ENCODE measurements at places on chromosomes 5 and 9.

DNA sequence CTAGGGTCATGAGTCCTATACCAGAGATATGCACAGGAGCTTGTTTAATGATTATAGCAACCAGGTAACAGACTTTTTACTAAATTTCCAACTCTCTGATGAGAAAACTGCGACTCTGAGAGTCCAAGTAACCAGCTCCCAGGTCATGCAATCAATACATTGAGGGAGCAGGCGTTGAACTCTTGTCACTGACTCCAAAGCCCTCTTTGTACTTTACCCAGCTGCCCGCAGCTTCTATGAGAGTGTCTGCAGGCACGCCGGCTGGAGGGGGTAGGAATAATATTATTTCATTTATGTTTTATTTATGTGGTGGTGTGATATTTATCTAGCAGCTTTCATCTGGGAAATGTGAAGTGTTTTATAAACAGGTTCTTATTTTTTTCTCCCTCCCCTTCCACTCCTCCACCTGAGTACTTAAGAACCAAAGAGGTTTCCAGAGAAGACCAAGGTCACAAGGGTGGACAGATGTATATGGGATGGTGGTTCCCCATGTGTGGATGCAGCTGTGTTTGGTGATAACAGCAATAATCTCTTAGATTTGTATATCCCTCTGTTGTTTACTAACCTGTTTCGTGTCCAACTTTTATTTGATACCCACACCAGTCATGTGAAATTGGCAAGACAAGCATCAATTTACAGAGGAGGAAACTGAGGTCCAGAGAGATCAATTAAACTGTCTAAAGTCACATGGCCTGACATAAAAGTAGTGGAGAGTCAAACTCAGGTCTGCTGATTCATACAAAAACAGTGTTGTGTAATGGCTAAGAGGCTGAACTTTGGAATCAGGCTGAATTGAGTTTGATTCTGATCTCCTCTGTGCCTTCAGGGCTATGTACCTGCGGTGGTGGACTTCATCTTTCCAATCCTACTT, 140.2 kb upstream of the TRIM32 start:
- no peak for DNase-seq

DNA sequence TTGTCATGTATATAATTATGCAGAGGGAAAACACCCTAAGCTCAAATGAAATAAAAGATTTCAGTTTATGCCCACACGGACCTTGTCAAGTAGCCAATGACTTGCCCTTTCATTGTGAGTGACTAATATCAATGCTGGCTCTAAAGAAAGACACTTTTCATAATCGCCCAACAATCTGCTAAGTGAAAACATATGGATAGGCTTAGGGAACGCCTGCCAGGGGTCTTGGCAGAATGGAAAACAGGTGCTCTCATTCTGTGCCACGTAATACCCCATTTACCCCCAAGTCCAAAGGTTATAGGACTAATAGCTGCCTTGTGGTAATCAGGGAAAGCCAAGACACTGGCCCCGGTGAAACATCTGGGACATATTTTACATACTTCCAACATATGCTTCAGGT, 157.7 kb downstream of the SLF1 start:
- DNase-seq = no peak

GRCh38 chr5:139383993-139384590, 995 bp upstream of the SLC23A1 start:
- DNase-seq = no peak

GRCh38 chr5:3058942-3059341, 307.5 kb upstream of the IRX2 start:
- no peak for DNase-seq

DNA sequence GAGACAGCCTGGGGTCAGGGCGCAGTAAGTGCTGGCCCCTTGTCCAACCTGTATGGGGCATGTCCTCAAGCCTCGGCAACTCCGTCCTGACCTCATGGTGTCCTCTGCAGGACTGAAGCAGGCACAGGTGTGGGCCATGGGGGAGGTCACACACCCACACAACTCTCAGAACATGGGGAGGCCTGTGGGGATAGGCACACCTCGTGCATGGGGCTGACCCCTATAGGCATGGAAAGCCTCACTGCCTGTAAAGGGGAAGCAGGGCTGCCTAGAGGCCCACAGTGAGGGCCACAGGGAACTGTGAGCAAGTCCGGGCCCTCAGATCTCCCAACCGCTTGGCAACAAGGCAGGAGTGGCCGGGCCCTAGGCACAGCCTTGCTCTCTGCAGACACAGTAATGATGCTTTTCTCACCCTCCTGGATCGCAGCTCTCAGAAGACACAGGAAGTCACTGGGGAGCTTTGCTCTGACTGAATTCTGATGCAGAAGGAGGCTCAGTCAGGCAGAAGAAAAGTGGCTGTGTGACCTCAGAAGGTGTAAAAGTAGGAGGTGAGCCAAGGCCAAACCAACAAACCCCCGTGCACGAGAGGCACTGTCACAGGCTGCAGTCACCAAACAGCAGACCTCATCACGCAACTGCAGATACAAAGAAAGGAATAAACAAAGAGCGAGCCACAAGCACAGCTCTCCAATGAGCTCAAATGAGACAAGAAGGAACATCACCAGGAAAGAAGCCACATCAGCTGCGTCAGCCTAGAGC, 5.4 kb downstream of the IPPK start:
- DNase-seq = no peak

- no peak for DNase-seq
These were observed 413.9 kb downstream of the GADD45G start for GRCh38 chr9:90018688-90019087.

GRCh38 chr9:107541523-107541922, 52.0 kb upstream of the KLF4 start:
- peak; percentile 57 for DNase-seq

DNA sequence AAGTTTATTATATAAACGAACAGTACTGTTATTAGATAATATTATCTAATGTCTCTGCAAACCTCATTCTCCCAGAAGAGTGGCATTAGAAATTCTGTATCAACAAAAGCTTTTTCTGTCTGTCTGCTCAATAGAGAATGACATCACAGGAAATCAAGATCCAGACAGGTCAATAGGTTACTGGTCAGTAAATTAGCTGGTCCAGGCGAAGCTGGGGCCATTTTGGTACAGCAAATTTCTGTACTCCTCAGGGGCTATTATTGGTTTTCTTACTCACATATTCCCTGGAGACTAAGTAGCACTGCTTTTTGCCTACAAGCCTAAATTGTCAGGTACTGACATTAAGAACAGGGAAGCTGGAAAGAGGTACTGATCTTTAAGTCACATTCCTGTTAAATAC, 80.5 kb downstream of the PLPP1 start:
- DNase-seq = no peak

DNA sequence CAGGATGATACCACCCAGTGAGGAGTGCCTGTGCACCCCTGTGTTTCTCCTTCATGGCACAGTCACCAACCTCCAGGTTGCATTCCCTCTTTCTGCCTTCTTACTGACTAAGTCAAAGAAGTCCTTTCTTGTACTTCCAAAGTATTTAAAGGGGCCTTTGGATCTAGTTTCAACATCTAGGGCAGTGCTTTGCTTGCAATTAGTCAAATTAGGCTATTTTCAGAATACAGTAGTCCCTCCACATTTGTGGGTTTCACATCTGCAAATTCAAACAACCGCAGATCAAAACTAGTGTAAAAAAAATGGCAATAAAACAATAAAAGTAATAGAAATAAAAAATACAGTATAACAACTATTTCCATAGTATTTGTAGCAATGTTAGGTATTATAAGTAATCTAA, 333.9 kb upstream of the SEMA6A start:
- no peak for DNase-seq

DNA sequence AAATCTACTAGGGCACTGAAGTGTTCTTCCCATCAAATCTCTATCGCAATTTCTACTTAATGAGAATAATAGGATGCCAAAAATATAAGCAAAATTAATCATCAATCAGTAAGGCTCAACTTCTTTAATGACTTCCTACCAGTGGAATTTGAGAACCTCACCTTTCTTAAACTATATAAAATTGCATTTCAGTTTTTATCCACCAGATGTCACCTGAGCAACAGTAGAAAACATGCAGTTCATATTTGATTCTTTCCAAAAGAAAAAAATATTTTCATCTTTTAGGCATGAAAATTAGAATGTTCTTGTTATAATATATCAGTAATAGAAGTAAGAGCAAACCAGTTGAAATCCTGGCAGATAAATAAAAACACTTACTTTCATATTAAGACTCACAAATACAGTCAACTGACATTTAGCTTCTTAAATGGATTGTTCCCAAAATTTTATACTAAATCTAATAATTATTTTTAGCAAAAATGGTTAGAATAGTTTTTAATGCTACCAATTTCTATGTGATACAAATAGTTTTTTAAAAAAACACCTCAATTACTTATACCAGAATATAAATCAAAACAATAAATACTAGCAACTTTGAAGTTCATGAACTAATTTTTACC, 13.4 kb upstream of the CCDC112 start:
- DNase-seq = no peak

DNA sequence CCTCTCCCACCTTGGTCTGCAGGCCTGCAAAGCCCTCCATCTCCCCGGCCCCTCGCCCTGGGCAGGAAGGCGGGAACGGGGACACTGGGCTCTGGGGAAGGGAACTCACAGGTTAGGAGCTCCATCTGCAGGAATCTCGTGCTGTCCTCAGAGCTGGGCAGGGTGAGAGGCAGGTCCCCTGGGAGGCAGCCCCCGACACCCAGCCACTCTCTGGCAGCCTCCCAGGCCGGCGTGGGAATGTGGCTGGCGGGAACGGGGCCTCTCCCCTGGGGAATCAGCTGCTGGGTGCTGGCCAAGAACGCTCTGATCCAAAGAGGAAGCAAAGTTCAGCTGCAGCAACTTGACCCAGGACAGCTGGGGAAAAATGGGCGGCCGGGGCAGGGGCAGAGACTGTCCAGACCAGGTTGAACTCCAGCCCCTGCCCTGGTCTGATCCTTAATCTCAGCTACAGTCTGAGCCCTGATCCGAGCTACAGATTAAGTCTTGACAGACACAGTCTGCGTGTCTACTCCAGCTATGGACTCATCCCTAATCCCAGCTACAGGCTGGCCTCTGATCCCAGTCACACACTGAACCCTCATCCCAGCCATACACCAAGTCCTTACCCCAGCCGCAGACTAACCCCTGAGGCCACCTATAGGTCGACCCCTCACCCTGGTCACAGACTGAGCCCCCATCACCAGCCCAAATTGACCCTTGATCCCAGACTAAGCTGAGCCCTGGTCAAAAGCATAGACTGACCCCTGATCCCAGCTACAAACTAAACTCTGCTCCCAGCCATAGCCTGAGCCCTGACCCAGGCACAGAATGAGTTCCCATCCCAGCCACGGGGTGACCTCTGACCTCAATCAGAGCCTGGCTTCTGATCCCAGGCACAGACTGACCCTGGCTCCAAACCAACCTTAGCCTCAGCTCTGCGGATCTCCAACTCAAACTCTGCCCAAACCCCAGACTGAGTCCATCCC, 37.3 kb upstream of the EGFL7 start:
- no peak for DNase-seq

- no peak for DNase-seq
These were observed 439.3 kb upstream of the DAB2 start for GRCh38 chr5:39863926-39864552.

GRCh38 chr9:69279084-69279731, 45.8 kb upstream of the ENTREP1 start:
- DNase-seq = no peak

GRCh38 chr5:94407023-94407422, 211.4 kb downstream of the KIAA0825 start:
- no peak for DNase-seq

GRCh38 chr9:3740690-3741419, 215.1 kb upstream of the RFX3 start:
- no peak for DNase-seq

GRCh38 chr9:98359569-98359968, 104.1 kb upstream of the TBC1D2 start:
- DNase-seq = peak; percentile 37

GRCh38 chr5:31614151-31615020, 24.5 kb upstream of the PDZD2 start:
- DNase-seq = no peak

GRCh38 chr5:126248611-126249010, 174.6 kb upstream of the GRAMD2B start:
- DNase-seq = no peak

GRCh38 chr5:136205061-136205702, 12.2 kb upstream of the SMIM32 start:
- DNase-seq = peak; percentile 22

GRCh38 chr9:8804613-8805012, 1005.0 kb upstream of the DMAC1 start:
- DNase-seq = no peak

DNA sequence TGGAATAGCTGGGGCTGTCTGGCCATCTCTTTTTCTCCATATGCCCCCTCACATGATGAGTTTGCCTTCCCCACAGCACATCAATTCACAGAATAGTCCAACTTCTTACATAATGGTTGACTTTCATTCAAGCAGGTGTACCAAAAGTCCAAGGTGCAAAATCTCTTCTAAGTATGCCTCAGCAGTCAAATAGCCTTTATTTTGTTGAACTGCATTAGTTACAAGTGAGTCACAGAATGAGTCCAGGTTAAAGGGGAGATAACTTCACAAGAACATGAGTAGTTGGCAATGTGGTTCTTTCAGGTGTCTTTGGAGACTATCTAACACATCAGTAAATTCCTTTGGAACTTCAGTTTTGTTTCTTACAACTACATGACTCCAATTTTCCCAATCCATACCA, 672.5 kb downstream of the PRELID2 start:
- no peak for DNase-seq

GRCh38 chr9:88991066-88992034, at the start of gene S1PR3:
S1PR3 (plus strand) TSS chr9:88991468; CDS start chr9:89001201, 9,733 bp downstream.
- peak; percentile 86 for DNase-seq

DNA sequence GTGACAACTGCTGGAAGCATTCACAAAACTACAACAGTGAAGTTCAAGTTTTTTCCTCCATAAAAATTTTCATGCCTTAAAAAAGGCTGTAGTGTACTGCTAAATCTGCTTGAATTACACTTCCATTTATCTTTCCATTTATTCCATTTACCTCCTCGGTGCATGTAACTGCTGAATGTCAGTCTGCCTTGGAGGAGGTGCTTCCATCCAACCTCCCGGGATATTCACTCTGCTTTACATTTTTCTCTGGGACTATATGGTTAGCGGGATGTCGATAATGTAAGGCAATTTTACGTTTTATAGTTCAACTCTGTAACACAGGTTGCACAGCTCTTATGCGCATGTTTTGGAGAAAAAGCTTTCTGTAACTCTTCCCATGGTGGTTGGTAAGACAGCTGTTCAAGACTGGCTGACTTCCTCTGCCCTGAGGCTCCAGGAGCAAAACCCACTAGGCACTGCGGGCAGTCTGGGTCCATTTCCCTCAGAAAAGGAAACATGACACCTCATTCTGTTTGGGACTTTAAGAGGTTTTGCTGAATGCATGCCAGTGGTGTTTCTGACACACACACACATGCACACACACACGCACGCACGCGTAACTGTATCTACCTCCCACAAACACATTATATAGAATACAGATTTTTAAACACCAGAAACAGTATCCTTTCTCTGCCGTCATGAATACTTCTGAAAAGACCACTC, 66.1 kb downstream of the SPTLC1 start:
- no peak for DNase-seq
